Ascending aorta (tissue), 2 donors: ENCODE measurements at places on chromosomes 1 and 21. TPM values are rescaled to one million over a fixed set of nuclear protein-coding genes. Genes with fewer than 3 reads are reported as not detected.

DNA sequence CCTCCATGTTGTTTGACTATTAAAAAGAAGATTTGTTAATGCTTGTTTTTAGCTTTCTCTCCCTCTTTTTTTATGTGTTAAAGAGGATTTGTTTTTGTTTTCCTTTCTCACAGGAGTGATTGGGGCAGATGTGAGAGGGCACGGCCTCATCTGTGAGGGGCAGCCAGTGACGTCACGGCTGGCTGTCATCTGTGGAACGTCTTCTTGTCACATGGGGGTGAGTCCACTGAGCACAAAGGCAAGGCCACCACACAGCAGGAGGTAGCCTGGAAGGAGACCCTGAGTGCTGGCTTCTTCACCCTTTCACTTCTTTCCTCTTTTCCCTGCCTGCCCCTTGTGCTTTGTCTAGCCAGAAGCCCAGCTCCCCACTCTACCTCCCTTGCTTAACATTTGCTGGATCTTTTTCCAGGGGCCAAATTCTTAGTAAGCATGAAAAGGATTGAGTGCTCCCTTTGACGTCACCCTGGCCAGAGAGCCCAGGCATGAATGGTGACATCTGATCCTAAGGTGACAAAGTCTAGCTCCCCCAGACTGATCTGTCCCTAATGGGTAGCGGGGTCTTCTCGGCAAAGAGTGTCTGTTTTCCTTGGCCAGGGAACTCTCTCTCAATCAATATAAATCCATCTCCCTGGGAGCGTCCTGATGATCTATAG lies 257.2 kb downstream of the FGGY start:
- DNase-seq: no peak

The CD164L2 gene
- not detected for total RNA-seq

- DNase-seq: no peak
Observed at GRCh38 chr1:206430031-206430983, 40.0 kb upstream of the IKBKE start.

DNA sequence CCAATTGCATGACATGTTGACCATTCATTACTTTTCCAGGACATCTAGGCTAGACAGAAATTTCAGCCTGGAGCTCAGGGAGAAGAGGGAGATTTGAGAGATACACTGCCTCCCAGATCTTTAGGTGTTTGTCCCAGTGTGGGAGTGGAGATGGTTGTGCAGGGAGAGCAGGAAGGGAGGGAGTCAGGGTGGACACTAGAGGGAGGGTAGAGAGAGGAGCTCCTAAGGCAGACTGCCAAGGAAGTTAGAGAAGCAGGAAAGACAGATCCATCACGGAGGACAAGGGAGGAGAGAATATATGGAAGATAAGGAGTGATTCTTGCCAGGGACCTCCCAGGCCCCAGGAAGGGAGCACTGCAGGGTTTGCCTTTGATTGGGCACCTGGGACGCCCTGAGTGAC lies 8.7 kb downstream of the CDCA8 start:
- DNase-seq: no peak

The AMY2A gene
- not detected for total RNA-seq

DNA sequence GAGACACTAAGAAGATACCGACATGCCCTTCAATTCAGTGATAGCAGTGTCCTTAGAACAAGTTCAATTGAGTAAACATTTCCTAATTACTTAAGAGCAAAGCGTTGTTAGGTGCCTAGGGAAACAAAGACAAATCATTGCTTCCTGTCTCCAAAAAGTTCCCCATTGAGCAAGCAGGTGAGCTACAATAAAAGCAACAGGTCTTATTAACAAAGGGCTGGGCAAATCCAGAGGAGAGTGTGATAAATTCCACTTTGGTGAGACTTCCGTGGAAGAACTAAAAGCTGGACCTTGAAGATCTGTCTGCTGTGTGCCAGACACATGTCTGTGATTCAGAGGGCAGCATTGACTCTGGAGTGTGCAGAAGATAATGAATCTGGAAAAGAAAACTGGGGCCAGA lies 1.9 kb upstream of the TUT4 start:
- DNase-seq: no peak
